CD4-positive, alpha-beta T cell treated with Interleukin-6 for 4 hours (primary cell): ENCODE measurements at places on chromosomes 7 and 10.

DNA sequence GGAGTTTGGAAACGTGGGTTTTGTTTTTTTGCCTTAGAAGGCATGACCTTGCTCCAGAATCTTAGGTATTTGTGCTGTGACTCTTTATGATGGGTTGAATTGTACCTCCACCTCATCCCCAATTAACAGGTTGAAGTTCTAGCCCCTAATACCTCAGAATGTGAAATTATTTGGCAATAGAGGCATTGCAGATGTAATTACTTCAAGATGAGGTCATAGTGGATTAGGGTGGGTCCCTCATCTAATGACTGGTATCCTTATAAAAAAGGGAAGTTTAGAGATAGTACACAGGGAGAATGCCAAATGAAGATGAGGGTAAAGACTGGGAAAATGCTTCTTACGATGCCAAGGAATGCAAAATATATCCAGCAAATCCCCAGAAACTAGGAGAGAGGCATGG lies 3.0 kb upstream of the FAM200A start:
- no peak for DNase-seq

DNA sequence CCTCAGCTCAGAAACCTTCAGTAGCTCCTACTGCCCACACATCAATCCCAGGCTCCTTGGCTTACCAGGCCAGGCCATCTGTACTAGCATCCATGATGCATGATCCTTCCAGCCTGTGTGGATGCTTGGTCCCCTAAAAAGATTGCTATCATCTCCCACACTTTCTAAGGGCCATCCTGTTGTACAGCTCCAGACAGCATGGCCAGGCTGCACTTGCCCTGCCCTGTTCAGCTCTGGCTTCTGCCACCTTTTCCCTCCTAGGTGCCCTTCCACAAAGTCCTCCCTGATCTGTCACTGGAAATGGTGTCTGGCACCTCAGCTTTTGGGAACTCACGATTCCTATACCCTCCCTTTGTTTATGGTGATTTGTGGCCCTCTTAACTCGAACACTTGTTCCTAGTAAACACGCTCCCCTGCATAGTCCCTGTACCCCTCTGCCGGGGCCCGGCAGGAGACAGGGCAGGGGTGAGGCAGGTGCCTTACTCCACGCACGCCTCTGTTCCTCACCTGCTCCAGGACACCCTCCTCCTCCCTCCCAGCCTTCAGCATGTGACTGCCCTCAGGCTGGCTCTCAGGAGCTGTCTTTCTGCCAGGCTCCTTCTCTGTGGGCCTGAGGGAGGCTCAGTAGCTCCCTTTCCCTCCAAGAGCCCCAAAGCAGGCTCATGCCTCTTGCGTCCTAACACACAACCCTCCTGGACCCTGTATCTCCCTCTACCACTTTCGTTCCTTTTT lies 71.8 kb downstream of the CDH23 start:
- DNase-seq: no peak

- DNase-seq: peak; percentile 51
Measured at GRCh38 chr7:5139998-5140397, 50.0 kb upstream of the WIPI2 start.

DNA sequence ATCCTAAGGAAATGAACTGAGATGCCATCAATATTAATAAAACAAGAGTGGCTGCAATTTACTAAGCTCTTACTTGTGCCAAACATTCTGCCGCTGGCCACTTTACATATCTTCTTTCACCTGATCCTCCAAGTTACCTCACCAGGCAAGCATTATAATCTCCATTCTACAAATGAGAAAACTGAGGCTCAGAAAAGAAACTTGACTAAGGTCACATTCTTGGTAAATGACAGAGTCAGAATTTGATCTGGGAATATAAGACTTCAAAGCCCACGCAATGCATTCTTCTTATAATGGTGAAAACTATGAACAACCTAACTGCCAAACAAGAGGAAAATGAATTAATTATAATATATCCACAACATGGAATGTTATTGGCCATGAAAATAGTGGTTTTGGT lies 46.1 kb upstream of the SMNDC1 start:
- DNase-seq: no peak

- DNase-seq: no peak
Measured at GRCh38 chr7:37598824-37599223, 84.7 kb upstream of the GPR141 start.

DNA sequence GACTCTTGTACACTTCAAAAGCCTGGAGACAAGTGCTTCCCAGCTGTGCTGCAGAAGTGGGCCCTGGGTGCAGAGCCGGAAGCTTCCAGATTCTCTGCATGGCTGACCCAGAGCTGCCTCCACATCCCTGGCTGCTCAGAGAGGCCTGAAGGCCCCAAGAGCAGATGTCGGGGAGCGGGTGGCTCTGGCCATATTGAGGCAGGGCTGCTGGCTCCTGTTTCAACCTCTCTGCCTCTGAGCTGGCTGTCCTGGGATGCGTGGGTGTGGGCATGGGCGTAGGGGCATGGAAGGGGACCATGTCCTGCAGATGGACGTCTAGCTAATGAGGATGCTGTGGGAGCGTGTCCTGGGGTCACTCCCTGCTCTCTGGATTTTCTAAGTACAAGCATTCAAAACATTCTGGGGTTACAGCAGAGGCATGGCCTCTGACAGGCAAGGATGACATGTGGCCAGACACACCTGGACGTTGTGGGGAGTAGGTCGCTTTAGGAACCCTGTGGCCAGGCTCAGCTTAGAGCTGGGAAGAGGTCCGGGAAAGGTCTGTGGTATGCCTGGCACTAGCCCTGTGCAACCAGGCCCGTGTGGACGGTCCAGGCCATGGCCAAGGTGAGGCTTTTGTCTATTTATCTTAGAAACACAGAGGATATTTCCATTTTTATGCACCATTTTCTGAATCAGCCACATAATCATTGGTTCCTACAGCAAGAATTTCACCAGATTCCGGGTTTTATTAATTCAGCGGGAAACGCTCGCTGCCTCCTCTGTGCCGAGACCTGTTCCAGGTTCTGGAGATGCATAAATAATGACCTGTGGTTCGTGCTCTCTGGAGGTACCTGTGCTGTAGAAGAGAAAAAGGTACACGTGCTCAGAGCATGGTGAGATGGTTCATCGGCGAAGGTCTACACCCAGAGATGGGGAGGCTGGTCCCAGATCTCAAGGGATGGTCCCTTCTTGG lies 361.1 kb downstream of the GLRX3 start:
- no peak for DNase-seq

DNA sequence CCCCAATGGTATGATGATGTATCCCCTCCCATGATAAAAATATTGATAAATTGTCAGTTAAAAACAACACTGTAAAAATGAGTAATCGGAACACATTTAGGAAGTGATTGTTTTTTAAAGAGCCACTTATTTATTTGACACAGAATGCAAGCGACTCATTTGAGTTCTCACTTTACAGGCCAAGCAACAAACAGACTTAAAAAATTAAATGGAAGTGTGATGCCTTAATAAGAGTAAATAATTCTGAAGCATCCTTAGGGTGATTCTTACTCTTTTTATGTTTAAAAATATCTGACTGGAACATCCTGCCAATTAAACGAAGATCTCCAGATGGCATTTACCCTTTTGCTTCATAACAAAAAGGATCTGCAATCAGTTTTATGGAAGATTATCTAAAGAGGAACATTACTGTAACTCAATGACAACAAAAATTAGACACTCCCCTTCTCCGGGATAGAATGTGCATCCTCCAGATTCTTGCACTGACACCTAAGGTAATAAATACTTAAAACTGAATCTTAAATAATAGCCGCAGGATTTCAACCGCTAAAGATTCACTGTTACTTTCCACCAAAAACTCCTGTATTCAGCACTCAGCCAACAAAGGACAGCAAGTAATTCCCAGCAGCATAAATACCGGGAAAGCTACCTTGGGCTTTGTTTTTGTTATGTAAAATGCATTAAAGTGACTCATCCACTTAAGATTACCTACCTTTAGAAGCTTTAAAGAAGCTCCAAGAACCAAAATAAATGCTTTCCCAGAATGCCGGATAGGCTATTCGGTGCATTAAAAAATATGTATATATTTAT lies 1.7 kb downstream of the CACNA2D1 start:
- no peak for DNase-seq

- no peak for DNase-seq
Measured at GRCh38 chr10:28385748-28386502, 83.1 kb upstream of the MPP7 start.

- DNase-seq: no peak
Measured at GRCh38 chr7:47710201-47710935, 128.5 kb upstream of the TNS3 start.

GRCh38 chr7:81484261-81484660 lies 285.6 kb downstream of the HGF start:
- DNase-seq: no peak

GRCh38 chr10:75866300-75866625 lies 434.8 kb downstream of the LRMDA start:
- no peak for DNase-seq

DNA sequence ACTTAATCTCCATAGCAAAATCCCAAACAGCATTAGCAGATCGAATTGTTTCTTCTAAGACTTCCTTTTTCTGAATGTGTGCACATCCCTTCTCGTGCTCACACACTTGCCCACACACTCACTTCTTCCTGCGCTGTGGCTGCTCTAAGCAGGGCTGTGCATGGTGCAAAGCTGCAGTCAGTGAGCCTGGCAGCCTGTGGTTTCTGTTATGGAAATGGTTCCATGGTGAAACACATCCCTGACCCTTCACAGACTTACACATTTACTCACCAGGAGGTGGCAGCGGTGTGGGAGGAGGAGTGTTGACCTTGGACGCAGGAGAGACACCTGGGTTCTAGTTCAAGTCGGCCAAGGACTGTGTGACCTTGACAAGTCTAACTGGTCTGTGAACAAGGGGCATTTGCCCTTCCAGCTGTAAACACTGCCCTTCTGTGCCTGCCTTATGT lies 24.9 kb downstream of the MTURN start:
- DNase-seq: peak; percentile 15

DNA sequence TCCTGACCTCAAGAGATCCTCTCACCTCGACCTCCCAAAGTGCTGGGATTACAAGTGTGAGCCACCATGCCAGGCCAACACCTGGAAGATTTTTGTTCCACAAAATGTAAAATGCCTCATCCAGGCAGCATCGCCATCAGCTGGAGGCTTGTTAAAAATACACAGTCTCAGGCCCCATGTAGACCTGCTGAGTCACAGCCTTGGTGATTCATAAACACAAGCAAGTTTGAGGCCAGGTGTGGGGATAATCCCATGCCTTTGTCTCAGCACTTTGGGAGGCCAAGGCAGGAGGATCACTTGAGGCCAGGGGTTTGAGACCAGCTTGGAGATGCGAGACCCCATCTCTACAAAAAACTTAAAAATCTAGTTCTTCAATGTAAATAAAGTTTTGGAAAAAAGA lies 49.1 kb upstream of the FOXK1 start:
- DNase-seq: no peak

- no peak for DNase-seq
Measured at GRCh38 chr7:157405501-157405900, 68.7 kb downstream of the DNAJB6 start.

DNA sequence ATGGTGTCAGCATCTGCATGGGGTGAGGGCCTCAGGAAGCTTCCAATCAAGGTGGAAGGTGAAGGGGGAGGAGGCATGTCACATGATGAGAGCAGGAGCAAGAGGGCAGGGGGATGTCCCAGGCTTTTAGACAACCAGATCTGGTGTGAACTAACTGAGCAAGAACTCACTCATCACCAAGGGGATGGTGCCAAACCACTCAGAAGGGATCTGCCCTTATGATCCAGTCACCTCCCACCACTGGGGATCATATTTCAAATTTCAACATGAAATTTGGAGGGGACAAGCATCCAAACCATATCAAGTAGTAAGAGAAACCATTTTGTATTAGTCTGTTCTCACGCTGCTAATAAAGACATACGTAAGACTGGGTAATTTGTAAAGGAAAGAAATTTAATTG lies 33.6 kb downstream of the THNSL1 start:
- DNase-seq: no peak
